NCI-H1930 (cell line): ENCODE measurements at places on chromosomes 12 and 14.

GRCh38 chr12:121300083-121300819 is 3.7 kb upstream of the CAMKK2 start:
- DNase-seq = peak; percentile 39

- no peak for DNase-seq
Observed at GRCh38 chr12:70305794-70306193, 60.3 kb upstream of the KCNMB4 start.

DNA sequence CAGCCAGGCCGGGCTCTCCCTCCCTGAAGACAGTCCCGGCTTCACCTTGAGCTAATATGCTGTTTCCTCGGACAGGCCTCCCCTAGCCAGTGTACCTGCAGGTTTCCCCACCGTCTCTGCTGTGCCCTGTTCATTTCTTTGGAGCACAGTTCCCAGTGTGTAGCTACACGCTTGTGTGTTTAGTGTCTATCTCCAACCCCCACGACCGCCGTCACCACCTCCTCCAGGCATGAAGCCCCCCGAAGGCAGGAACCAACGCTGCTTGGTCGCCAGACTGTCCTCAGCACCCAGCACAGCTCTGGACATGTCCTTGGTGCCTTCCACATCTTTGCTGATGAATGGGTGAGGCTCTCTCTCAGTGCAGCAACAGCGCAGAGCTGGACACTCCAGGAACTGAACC is 26.2 kb upstream of the PLEKHG6 start:
- DNase-seq = no peak

- DNase-seq = no peak
Observed at GRCh38 chr14:70020352-70021170, 141.3 kb downstream of the SMOC1 start.

GRCh38 chr14:76498976-76499375 is 123.0 kb downstream of the ESRRB start:
- DNase-seq = no peak

GRCh38 chr14:51369814-51370213 is 129.8 kb downstream of the TMX1 start:
- no peak for DNase-seq

- DNase-seq = no peak
Observed at GRCh38 chr12:57736741-57737466, 1.6 kb downstream of the AGAP2 start.

DNA sequence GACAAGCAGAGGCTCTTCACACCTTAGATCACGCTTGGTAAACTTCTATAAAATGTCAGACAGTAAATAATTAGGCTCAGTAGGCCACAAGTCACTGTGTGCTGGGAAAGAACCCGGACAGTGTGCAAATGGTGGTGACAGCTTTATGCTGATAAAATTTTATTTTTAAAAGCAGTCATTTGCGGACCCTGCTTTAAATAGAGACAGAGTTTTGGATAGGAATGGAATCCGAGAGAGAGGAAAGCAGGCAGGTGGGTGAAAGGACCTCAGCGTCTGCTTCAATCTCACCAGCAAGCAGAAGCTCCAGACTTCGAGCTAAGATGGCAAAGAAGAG is 21.4 kb downstream of the ANKLE2 start:
- DNase-seq = no peak

GRCh38 chr14:67396381-67396970 is 15.5 kb downstream of the PLEK2 start:
- no peak for DNase-seq

GRCh38 chr14:55430024-55430690 is 10.3 kb downstream of the TBPL2 start:
- no peak for DNase-seq

GRCh38 chr14:53968726-53969125 is 12.1 kb upstream of the BMP4 start:
- DNase-seq = no peak

- no peak for DNase-seq
Observed at GRCh38 chr14:71594821-71595220, 337.4 kb upstream of the RGS6 start.

- DNase-seq = no peak
Observed at GRCh38 chr14:61222388-61222787, 58.8 kb downstream of the TMEM30B start.

GRCh38 chr12:45543887-45544286 is 185.6 kb upstream of the ARID2 start:
- peak; percentile 86 for DNase-seq

DNA sequence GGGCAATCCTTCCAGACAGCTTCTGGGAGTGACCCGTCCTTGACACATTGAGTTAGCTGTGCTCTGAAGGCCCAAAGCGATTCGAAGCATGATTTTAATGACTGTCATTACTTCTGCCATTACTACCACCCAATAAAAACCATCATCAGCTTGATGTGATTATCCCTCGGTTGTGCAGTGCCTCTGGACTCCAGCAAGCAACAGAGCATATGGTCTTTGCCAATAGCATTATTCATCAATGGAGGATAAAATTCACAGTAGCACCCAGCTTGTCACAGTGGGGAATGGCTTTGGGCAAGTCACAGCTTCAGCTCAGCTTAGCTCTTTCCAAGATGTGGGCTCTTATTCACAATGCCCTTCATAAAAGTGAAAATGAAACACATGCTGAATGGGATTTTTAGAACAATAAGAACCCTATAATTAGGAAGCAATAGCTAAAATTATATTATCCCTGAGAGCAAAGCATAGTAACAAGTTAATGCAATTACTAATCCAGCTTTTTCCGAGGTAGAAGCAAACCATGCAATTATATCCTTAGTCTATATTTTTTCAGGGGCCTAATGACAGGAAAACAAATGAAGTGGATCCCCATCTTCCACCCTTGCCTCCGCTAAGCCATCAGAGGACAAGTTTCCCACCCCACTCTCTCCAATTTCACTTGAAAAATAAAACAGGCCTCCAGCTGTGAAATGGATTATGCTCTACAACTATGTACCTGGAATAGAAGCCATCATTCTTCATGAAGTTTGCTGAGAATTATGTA is 163.0 kb upstream of the EEA1 start:
- no peak for DNase-seq

DNA sequence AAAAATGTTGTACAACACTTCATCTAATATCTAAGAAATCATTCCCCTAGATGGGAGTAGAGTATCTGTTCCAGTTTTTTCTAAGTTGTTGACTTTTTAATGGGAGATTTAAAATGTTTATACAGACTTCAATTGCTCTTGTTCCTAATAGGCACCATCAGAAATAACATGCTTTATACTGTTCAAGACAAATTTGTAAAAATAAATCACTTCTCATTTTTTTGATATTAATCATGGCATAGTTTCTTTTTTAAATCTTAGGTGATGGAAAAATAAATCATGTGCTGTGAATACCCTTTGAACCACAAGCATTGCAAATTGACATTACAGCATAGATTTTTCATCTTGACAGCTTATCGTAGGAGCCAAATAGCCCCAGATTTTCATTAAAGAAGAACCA is 473.5 kb upstream of the MGAT4C start:
- DNase-seq = no peak

GRCh38 chr12:25286837-25287236 is 36.1 kb upstream of the KRAS start:
- no peak for DNase-seq

GRCh38 chr14:76701981-76702380 is 59.3 kb upstream of the VASH1 start:
- DNase-seq = no peak

DNA sequence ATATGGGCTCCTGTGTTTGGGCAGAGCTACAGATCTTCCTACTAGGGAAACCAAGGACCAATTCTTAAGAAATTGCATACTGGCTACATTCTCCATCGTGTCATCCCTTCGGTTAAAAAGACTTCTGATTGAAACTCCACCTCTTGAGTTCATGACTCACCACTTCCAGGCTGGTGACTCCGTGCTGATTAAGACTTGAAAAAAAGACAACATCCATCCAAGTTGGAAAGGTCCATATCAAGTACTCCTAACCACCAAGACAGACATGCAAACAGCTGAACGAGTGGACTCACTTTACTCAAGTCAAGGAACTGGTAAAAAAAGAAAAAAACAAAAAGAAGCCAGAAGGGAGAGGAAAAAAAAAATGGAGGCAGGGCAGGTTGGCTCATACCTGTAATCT is 63.4 kb downstream of the APOBEC1 start:
- no peak for DNase-seq

DNA sequence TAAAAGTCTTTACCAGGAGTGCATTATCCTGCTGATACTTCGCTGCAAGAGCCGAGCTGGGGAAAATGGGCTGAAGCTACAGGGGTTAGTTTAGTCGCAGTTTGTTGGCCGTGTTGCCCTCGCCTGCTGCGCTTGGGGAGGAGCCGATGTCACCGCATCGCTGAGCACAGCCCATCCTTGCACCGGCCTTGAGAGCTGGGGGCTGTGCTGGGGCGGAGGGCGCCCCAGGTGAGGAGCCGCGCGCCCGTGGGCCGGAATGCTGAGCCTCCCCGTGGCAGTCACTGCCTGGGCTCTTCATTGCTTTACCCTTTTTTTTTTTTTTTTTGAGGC is 50.0 kb downstream of the ADGRD1 start:
- DNase-seq = no peak

DNA sequence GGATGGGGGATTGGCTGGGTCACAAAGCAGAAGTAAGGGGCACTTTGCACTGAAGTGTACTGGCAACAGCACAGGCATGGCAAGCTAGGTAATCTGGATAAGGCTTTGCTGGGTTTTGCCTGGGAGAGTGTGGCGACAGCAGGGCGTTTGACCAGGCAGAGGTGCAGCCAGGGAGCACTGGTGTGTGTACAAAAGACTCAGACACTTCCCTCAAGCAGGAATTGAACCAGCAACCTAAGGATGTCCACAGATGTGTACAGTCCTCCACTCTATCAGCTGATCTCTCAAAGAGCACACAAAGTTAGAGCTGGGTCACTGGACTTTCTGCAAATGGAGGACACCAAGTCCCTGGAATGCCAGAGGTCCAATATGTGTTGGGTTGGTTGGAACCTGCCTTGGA is 15.4 kb upstream of the RNASE4 start:
- DNase-seq = no peak

- DNase-seq = no peak
Observed at GRCh38 chr12:90102957-90103652, 394.5 kb upstream of the ATP2B1 start.

DNA sequence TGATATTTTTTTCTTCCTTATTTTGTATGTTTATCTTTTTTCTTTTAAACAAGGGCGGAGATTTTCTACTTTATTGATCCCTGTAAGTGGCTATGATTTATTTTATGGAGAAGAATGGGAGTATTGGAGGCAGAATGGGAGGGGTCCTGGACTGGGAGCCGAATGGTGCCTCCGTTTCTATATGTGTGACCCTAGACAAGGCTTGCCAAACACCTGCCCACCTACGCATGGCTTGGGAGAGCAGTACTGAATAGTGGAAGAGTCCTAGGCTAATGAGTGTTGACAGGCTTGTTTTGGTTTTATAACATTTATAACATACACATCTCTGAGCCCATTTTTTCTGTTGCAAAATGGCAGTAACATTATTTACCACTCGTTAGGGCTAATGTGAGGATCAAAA is 29.0 kb downstream of the STK38L start:
- no peak for DNase-seq

- no peak for DNase-seq
Observed at GRCh38 chr12:128091101-128091720, 175.8 kb upstream of the TMEM132C start.

- DNase-seq = no peak
Observed at GRCh38 chr12:122205053-122205925, 1.8 kb downstream of the B3GNT4 start.

DNA sequence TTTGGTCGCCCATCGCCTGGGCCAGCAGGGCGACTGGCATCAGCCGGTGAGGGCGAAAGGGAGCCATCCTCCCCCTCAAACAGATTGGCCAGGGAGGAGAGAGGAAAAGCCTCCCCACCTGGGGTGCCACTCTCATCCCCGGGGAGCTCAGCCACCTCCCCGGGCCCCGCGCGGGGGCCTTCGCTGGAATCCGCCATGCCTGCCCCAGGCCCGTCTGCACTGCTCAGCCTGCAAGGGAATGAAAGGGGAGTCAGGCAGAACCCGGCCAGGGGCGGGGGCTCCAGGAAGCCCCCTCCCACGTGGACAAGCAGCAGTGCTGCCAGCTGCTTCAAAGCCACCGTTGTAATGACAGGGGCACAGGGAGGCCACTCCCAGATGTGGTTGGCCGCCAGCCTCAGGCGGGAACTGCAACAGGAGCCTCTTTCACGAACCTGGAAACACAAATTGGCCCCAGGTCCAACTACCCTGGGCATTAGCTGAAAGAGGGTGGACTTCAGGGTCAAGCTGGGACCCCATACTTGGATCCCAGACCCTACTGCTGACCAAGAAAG is 18.5 kb downstream of the TRPV4 start:
- DNase-seq = no peak

- no peak for DNase-seq
Observed at GRCh38 chr14:72776701-72777261, 117.1 kb downstream of the DPF3 start.

DNA sequence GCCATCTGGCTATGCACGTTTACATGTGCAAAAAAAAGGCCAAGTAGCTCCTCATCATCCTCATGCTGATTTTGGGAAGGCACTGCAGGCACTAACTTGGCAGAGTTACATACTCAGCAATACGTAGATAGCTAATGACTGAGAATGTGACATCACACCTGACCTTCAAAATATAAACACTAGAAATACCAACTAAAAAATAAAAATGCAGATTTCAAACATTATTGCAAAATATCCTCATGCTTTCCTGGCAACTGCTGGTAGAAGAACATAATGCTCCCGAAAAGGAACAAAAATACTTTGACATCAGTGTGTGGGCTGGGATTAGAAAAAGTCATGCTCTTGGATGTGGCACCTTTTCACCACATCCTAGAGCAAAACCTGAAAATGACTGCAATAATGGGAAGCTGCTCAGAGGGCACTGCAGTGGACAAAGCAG is 153.2 kb upstream of the ABCD2 start:
- DNase-seq = no peak

DNA sequence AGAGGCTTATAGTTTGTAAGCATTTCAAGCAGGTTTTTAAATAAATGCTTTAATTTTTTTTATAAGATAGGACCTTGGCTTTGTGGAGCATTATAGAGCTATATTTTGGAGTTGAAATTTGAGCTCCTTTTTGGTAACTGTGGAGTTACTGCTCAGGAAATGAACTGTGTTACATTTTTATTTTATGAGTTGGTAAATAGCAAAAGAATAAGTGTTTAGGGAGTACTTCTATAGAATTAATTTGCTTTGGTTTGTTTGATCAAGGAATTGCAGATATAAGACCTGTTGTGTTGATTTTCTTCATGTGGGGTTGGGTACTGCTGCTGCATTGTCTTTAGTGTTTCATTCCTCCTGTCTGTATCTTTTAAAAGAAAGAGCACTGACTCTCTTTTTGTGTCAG is 3.5 kb downstream of the ATP2A2 start:
- DNase-seq = no peak

DNA sequence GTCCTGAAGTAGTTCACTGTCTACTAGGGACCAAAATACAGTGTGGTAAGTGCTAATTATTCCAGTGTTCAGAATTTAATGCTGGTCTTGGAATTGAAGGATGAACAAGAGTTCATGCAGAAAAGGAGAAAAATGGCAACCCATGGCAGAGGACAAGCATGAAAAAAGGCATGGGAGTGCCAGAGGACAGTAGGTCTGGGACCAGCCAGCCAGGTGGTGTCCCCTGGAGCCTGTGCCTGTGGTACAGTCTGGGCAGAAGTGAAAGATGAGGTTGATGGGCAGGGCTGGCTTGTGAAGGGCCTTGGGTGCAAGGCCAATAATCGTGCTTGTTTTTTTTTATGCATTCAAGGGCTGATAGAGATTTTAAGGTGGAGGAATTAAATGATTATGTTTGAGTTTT is 21.0 kb downstream of the C12orf75 start:
- DNase-seq = no peak

GRCh38 chr12:31477687-31478086 is 113.2 kb downstream of the DENND5B start:
- DNase-seq = no peak
